ENCODE measurements at places on chromosomes 2 and 18.

GRCh38 chr18:9643549-9643948 is 29.2 kb upstream of the PPP4R1 start:
- DNase-seq: no peak

GRCh38 chr18:22683196-22683676 is 249.9 kb upstream of the RBBP8 start:
- no peak for DNase-seq

DNA sequence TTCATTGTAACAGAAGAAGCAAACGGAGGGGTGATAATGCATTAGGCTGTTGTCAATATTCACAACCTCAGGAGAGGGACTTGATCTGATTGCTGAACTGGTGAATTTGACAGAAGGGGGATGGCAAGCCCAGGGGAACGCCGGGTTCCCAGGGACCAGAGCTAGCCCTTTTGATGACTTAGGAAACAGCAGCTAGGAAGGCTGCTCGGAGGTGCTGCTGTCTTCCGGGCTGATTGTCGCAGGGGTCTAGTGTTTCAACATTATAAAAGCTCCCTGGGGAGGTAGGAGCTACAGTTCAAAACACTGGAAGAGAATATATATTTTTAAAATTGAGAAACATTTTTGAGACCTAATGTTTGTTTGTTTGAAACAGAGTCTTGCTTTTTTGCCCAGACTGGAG is 47.3 kb downstream of the CD8B2 start:
- DNase-seq: no peak

- peak; percentile 95 for DNase-seq
Observed at GRCh38 chr2:68908392-68908970, 37.3 kb upstream of the BMP10 start.

DNA sequence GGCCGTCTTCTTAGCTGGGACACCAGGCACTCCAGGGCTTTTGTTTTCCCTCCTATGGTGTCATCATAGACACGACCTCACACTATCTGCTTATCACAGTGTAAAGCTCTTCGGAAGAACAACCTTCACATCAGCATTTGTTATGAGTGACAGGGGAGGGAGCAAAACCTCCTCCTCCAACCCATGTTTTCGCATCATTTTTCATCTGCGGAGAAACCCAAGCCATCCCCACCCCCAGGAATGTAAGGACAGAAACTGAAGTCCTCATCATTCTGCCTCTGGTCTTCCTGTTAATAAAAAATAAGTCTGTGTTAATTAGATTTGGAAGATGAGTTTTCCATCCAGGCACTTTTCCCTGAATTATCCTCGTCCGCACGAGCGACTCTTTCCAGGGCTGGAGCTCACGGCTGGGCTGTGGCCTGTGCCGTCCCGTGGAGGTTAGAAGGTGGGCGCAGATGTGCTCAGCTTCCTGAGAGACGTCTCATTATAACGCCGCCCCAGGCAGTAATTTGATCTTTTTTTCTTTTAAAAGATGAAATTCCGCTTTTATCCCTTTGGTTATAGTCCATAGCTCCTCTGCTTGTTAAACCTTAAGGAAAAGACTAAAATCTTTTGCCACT is 101.6 kb upstream of the TMEM18 start:
- no peak for DNase-seq

- no peak for DNase-seq
Observed at GRCh38 chr2:72118386-72118785, 29.3 kb downstream of the CYP26B1 start.

DNA sequence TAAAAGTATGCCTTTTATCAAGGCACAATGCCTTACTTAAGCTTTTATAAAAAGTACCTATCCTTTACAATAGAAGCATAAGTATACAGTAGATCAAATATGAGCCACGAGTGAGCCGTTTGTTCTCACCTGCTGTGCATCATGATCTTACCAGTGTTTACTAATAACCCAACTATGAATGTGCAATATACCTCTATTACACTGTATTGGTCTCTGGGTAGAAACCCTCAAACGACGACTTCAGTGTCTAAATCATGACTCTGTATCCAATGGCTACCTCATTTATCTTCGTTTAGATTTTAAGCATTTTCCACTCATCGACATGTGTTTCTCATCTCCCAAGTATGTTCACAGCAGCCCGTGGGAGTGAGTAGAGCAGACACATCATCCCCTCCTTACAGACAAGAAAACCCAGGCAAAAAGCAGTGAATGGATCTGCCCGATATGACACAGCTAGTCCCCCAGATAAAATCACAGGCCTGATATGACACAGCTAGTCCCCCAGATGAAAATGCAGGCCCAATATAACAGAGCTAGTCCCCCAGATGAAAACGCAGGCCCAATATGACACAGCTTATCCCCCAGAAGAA is 279.8 kb downstream of the TNS1 start:
- DNase-seq: no peak

- DNase-seq: no peak
Observed at GRCh38 chr2:129239141-129239540, 740.3 kb upstream of the RAB6C start.

DNA sequence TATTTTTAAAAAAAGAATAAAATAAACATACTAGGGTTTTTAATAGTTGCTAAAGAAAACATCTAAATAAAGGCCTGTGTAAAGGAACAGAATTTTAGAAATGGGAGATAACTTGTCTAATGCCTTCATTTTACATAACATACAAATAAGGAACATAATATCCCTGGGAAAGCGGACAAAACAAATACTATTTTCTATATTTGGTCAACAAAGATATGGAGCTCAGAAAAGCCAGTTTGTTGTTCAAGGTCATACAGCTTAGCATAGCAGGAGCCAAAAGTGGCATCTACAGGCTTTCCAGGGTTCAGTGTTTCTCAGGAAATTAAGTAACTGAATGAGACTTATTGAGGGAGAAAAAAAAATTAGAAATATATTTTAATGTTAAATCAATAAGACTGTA is 73.4 kb upstream of the CD226 start:
- DNase-seq: no peak

GRCh38 chr18:37412829-37413228 is 152.8 kb downstream of the CELF4 start:
- DNase-seq: no peak

GRCh38 chr2:24779116-24779515 is 14.1 kb downstream of the PTRHD1 start:
- no peak for DNase-seq

- DNase-seq: no peak
Observed at GRCh38 chr2:70396612-70397011, 94.7 kb upstream of the FAM136A start.

- DNase-seq: no peak
Observed at GRCh38 chr2:210474776-210475175, 1.8 kb downstream of the LANCL1 start.

- DNase-seq: no peak
Observed at GRCh38 chr2:47414682-47415458, 11.9 kb downstream of the MSH2 start.

GRCh38 chr2:236196366-236196765 is 28.2 kb upstream of the GBX2 start:
- DNase-seq: no peak

DNA sequence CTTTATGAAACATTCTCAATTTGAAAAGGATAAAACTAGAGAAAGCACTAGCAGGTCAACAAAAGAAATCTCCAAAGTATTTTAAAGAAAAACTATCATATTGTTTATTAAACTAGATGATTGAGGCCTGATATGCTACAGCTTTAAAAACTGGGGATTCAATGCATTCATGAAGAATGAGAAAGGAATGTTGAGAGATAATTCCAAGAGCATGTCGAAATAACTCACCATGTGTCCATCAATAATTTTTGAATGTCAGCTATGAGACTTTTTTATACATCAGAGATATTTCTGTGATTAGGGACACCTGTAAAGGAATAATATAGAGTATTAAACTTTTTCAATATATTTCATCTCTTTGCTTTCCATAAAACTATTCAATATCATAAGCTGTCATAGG is 376.9 kb upstream of the REG3G start:
- no peak for DNase-seq

DNA sequence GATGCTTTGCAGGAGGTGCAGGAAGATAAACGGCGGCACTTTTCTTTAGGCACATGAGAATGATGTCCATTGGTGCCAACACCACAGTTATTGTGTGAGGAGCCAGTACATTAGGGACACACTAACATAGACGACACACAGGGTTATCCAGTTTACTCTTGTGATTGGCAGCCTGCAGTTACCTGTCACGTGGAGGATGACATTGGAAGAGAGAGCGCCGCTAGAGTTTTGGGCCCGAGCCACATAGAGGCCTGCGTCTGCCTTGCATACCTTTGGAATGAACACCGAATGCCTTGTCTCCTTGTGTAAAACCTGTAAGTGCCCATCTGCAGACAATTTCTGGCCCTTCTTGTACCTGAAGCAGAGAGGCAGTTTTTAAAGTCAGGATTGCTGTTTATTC is 26.9 kb upstream of the TTN start:
- no peak for DNase-seq

DNA sequence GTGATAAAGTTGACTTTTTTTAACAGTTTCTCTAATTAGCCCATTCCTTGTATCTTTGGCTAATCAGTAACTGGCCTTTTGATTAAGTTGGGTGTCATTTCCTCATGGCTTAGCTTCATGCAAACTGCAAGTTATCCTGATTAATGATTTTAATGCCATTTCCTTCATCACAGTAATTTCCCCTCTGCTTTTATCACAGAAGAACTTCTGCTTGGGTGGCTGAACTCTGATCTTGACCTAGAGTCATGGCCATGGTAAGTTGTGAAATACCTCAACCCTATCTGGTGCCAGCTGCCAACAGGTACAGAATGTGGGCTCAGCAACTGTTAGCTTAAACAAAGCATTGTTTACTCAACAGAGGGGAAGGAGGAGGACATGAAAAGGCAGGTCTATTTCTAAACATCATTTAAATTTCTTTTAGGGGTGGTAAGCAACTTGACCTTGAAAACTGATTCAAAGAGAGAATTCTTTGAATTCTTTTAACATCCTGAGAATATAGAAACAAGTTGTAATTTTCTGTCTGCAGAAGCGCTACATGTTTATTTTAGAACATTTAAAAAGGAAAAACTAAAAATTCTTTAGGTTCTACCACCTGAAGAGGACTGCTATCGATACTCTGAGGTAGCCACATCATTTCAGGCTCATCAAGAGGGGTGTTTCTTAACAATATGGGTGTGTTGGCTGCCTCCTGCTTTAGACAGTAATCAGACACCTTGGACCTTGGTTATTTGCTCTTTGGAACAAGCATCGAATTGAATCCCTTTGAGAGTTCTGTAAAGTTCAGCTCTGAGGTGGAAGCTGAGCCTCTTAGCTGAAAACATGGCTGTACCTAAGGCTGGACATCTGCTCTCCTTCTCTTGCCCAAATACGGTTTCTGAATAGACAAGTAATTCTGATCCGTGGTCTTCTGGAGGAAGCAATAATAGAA is 39.7 kb downstream of the ANXA4 start:
- DNase-seq: no peak

DNA sequence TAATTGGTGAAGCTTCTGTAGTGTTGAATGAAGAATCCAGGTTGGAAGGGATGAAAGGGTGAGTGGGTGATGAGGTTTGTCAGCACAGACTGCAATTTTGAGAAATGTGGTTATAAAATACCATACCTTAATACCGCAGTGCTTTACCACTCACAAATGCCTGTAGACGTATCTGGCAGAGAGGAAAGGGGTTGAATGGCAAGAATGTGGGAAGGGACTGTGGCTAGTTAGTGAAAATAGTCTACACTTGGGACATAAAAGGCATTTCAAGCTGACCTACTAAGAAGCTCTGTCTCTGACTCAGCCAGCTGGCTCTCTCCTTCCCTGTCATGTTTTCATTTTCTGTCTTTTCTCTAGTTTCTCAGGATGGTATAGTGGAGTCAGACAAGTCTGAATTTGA is 25.1 kb downstream of the CDK15 start:
- DNase-seq: no peak

GRCh38 chr2:122070241-122070731 is 314.8 kb downstream of the TSN start:
- DNase-seq: no peak

GRCh38 chr2:159609811-159610549 is 6.4 kb downstream of the BAZ2B start:
- DNase-seq: no peak

DNA sequence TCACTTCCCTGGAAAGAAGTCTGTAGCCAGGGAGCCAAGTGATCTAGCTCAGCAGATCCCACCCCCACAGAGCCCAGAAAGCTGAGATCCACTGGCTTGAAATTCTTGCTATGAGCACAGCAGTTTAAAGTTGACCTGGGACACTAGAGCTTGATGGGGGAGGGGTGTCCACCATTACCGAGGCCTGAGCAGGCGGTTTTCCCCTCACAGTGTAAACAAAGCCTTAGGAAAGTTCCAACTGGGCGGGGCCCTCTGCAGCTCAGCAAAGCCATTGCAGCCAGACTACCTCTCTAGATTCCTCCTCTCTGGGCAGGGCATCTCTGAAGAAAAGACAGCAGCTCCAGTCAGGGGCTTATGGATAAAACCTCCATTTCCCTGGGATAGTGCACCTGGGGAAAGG is 887.2 kb upstream of the LRATD1 start:
- DNase-seq: peak; percentile 25

All from CD4-positive, alpha-beta memory T cell (primary cell).